ENCODE measurements at places on chromosomes 16 and 17.

- peak; percentile 14 for DNase-seq
Measured at GRCh38 chr17:43878260-43879175, 28.8 kb downstream of the MPP2 start.

GRCh38 chr16:6211644-6212043, 1114.0 kb upstream of the EEF2KMT start:
- no peak for DNase-seq

DNA sequence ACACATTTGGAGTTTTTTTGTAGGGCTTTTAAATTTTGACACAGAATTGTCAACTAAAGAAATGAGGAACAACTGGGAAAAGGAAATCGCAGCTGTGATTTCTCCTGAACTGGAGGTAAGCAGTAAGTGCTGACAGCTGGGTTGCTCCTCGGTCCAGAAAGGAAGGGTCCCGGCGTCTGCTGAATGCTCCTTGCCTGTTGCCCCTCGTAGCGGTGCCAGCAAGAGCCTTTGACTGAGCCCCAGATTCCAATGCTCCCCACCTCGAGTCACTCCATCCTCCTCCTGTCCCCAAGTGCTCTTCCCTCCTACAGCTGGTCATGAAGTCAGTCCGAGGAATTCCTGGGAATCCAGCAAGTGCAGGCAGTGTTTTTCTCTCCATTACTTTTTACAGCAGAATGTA, 32.0 kb upstream of the ENDOV start:
- DNase-seq: no peak

DNA sequence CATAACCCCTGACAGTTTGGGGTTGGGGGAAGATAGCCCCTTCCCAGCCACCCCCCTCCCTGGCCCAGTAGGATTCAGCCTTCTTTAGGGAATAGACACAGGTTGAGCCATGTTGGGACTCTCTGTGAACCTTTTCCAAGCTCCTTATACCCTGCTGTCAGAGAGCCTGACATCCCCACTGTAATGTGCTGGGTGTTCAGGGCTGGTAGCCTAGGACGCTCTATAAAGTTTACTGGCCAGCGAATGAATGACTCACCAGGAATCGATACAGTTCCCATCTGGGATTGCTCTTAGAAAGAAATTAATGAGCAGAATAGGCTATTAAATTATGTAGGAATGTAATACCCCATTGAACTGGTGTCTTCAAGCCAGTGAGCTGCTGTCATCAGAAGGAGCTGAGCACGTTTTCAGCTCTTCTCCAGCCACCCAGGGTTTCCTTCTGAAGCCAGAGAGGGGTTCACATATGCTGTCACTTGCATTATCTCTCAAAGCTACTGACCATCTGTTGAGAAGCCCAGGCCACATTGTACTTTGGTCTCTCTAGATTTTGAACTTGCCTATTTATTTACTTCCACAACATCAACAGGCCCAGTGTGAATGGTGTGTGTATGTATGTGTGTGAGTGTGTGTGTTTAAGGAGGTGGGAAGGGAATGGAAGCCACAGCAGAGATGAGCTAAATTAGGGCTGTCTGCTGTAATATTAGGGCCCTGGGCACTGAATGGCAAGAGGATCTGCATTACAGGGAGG, 64.9 kb downstream of the SPACA3 start:
- no peak for DNase-seq

GRCh38 chr16:12904329-12904671, 2.9 kb downstream of the SHISA9 start:
- peak; percentile 25 for DNase-seq

DNA sequence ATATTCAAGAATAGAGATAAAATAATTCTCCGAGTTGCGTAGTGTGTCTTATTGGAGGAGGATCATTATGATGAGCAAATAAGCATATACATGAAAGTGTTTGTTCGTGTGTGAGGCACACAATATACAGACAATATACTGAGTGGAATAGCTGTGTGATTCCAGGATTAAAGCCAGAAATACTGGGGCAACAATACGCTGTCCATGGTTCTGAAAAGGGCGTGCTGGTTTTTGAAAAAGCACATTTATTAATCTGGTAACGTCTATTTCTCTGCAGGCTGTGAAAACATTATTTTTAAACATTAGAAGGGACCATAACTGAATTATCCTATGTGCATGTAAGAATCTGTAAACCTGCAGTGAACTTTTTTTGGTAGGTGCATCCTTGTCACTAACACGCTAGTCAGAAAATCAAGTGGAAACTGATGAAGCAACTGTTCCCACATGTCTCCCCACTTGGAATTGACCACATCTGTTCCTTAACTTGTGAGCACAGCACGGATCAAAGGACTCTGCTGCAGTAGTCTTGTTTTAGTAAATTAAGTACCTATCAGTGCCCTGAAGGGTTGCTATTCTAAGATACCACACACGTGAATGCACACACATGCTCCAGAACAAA, 346.0 kb downstream of the GRIN2A start:
- DNase-seq: no peak

GRCh38 chr16:23072769-23073549, 76.3 kb downstream of the USP31 start:
- no peak for DNase-seq

GRCh38 chr17:31446195-31446967, 54.9 kb downstream of the RAB11FIP4 start:
- DNase-seq: no peak
